ENCODE measurements at places on chromosomes 1 and 21.

GRCh38 chr1:12208764-12209494 lies 20.9 kb upstream of the VPS13D start:
- DNase-seq: no peak

GRCh38 chr21:17931080-17931479 lies 111.9 kb upstream of the C21orf91 start:
- DNase-seq: no peak

DNA sequence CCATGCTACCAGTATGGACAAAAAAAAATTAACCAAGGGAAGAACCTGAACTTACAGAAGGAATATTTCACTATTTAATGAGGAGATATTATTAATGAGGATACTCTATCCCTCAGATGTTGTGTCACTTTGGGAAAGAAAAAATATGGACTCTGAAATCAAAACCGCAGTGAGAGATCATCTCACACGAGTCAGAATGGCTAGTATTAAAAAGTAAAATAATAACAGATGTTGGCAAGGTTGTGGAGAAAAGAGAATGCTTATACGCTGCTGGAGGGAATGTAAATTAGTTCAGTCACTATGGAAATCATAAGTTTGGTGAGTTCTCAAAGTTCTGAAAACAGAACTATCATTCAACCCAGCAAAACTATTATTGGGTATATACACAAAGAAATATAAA lies 30.9 kb downstream of the TNFSF4 start:
- no peak for DNase-seq

- DNase-seq: no peak
Measured at GRCh38 chr1:10625076-10625475, 150.3 kb downstream of the PEX14 start.

GRCh38 chr1:52439976-52440375 lies 35.6 kb downstream of the PRPF38A start:
- DNase-seq: no peak

GRCh38 chr1:38746941-38747600 lies 112.5 kb downstream of the RRAGC start:
- no peak for DNase-seq

DNA sequence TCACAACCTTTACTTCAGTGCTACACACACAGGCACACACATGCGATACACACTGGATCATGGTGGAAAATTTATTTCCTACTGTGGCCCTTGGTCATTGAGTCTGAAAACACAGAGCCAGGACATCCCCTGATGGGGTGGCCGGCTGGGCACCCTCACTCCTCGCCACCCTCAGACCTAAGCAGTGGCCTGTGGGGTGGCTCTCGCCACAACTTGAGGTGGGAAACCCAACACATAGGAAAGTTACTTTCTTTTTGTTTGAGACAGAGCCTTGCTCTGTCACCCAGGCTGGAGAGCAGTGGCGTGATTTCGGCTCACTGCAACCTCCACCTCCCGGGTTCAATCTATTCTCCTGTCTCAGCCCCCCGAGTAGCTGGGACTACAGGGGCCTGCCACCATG lies 19.4 kb downstream of the CRYAA start:
- no peak for DNase-seq

- no peak for DNase-seq
Measured at GRCh38 chr1:66012106-66012784, 219.6 kb downstream of the PDE4B start.

DNA sequence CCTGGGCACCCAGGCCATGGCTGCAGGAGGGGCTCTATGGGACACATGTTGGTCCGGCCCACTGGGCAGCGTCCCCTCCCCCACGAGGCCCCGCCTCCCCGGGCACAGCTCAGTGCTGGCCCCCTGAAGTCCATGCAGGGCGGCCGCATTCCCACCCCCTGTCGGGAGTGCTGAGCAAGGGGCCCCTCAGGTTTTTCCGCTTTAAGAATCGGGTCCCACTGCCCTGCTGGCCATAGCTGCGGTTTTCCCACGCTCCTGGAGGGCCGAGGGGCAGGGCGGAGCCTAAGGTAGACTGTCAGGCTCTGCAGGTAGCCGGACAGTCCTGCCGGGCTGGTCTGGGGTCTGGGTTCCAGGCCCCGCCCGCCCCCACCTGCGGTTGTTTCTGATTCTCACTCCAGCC lies 43.5 kb upstream of the CCDC27 start:
- DNase-seq: no peak

Measured in NCI-H1436 treated with DMSO at 0.1 percent for 48 hours (cell line).